ENCODE measurements at places on chromosomes 16 and 17.

GRCh38 chr17:14158707-14159106 lies 78.0 kb downstream of the CDRT15 start:
- no peak for DNase-seq

GRCh38 chr17:39153599-39154051 lies 2.2 kb upstream of the PLXDC1 start:
- DNase-seq, result peak; percentile 39

DNA sequence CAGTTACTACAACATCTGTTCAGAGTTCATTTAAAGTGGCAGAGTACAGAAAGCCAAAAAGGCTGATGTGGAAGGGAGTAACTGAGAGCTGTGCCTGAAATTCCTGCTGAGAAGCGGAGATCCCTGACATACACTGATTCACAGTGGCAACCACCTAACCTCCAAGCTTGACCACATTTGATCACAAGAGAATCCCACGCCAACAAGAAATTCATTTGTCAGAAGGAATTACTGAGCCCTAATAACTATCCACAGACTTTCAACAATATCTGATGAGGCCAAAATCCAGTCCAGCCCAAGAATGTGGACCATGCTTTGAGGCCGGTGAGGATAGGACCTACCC lies 168.5 kb upstream of the RPH3AL start:
- no peak for DNase-seq

- DNase-seq, result no peak
Measured at GRCh38 chr17:39229274-39229913, 3.6 kb upstream of the STAC2 start.

DNA sequence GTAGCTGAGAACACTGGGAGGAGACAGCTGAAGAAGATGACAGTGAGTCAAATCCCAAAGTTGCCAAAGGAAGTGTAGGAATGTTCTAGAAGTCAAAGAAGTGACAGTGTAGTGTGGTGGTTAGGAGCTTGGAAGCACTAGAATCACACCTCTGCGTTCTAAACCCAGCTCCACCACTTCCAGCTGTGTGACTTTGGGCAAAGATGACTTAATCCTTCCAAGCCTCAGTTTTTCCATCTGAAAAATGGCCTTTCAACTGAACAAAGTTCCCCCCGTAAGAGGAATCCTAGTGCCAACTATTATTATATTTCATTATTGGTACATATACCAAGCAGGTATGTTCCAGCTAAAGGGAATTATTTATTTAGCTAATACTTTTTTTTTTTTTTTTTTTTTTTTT lies 56.0 kb downstream of the IQCK start:
- no peak for DNase-seq

DNA sequence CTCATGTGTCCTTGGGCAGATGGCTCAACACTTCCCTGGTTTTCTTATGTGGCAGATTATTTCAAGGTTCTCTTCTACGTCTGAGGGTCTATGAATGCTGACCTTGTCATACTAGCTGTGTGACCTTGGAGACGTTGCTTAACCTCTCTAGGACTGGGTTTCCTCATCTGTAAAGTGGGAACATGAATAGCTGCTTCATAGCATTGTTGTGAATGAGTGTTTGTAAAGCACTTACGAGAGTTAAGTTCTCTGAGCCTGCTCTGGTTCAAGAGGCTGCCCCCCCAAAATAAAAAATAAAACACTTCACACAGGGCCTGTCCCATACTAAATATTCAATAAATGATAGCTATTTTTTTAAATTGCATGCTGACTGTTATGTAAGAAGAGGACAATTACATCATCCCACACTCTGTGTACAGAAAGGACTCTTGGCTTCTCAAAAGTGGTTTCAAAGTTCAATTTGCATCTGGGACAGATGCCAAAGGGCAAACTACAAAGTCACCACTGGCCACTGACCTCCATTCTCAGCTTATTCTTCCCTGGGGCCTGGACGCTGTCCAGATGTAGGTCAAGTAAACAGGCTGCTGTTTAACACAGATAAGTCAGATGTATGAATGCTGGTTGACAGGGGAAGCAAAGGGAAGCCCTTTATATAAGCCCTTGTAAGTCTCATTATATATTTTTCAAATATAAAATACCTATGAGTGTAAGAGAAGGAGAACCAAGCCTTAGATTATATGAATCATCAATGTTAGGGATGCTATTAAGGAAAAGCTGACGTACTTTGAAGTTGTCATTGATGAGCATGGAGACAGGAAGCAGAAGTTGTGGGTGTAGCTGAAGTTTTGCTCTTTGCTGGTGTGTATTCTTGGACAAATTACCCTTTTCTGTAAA lies 15.4 kb upstream of the NDEL1 start:
- no peak for DNase-seq

GRCh38 chr17:13601776-13602551 lies at the start of gene HS3ST3A1:
Gene HS3ST3A1, minus strand, starts transcription at chr17:13601929. Its CDS starts 800 bp downstream, at chr17:13601129.
- no peak for DNase-seq

- peak; percentile 51 for DNase-seq
Measured at GRCh38 chr17:7479213-7480088, at the start of gene ZBTB4. Gene ZBTB4, minus strand, starts transcription at chr17:7479631. Its CDS starts 12,830 bp downstream, at chr17:7466801.

DNA sequence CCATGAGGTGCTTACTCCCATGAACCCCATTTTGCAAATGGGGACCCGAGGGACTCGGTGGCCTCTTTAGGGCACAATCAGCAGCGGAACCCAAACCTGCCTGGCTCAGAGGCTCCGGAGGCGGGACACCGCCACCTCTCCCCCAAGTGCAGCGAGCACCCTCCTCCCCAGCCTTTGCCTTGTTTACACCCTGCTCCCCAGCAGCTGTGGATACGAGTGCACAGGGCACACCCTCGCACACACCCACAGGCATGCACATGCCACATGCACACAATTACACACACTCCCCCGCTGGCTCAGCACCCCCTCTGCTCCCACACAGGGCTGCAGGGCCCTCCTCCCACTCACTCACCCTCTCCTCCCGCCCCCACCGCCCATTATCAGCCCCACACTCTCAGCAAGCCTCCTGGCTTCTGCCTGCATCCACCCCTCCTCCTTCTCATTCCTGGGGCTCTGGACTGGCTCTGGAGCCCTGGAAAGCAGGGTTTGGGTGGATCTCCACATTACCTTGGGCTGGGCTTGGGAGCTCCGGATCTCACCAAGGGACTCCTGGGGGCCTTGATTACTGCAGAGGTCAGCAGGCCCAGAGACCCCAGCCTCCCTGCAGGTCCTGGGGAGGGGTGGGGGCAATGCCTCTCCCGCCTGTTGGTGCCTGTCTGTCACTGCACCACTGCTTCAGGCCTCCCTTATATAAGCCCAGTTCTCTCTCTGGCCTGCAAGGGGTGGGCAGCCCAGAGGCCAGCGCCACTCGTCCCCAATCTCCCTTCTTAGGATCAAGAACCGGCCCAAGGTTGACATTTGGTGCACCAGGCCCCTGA lies 6.4 kb downstream of the PDK2 start:
- no peak for DNase-seq

- DNase-seq, result no peak
Measured at GRCh38 chr16:399340-400019, 2.2 kb upstream of the DECR2 start.

- no peak for DNase-seq
Measured at GRCh38 chr17:50831471-50831928, 3.9 kb upstream of the WFIKKN2 start.

DNA sequence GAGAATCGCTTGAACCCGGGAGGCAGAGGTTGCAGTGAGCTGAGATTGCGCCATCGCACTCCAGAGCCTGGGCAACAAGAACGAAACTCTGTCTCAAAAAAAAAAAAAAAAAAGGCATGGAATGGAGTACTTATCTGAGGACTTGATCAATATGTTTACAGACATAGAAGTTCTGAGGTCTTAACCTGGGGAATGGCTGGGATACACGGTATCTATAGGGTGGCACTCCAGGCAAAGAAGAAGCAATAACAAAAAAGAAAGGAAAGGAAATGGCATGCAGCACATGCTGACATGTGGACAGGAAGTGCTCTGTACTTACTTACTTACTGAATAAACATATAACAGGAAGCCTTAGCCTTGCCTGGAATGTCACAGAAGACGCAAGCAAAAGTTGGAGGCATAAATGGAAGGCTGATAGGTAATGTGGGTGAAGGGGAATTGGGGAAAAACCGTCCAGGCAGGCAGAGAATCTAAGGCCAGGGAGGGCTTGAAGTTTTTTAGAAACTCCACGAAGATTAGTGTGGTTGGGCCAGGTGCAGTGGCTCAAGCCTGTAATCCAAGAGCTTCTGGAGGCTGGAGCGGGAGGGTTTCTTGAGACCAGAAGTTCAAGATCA lies 10.1 kb upstream of the SPOP start:
- DNase-seq, result no peak

- DNase-seq, result no peak
Measured at GRCh38 chr16:81632392-81633146, 146.5 kb upstream of the PLCG2 start.

GRCh38 chr17:50163843-50164696 lies 1.7 kb upstream of the SGCA start:
- DNase-seq, result no peak

DNA sequence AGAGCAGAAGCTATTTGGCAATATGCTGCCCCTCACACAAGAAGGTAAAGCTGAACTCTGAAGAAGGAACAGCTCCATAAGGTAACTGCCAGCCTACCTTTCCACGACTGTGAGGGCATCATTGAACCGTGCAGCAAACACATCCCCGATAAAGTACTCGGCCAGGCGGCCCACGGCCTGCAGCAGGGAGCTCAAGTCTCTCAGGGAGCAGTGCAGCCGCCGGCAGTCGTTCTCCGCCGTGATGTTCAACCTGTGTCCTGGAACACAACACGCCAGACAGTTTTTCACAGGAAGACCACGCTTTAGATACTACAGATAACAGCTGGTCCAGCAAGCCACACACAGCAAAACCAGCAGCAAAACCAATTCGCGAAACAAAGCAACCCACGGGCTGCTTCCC lies 62.1 kb upstream of the GSG1L start:
- no peak for DNase-seq

DNA sequence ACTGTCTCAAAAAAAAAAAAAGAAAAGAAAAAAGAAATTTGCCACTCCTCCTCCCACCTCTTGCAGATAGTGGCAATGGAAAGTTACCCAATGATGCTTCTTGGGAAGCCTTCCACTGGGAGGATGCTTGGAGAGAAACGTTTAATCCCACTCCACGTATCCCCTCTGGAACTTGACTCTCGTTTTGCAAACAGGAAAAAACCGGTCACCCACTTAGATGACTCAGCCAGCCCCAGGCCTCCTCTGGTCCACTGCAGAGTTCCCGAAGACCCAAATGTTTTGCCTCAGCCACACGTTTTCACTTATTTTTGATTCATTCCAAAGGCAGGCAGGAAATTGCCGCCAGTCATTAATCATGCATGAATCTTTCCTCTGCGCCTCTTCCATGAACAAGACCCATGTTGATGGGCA lies 9.3 kb upstream of the TNFRSF17 start:
- DNase-seq, result no peak
